ENCODE measurements at places on chromosomes 2 and 18. TPM values are rescaled to one million over a fixed set of nuclear protein-coding genes. Genes with fewer than 3 reads are reported as not detected.
A peak's percentile ranks its signal among the peaks of the same experiment; 100 is the strongest.

The AQP12A gene
- total RNA-seq, result not detected

GRCh38 chr2:69118609-69119008, 105.6 kb downstream of the ANTXR1 start:
- no peak for DNase-seq

DNA sequence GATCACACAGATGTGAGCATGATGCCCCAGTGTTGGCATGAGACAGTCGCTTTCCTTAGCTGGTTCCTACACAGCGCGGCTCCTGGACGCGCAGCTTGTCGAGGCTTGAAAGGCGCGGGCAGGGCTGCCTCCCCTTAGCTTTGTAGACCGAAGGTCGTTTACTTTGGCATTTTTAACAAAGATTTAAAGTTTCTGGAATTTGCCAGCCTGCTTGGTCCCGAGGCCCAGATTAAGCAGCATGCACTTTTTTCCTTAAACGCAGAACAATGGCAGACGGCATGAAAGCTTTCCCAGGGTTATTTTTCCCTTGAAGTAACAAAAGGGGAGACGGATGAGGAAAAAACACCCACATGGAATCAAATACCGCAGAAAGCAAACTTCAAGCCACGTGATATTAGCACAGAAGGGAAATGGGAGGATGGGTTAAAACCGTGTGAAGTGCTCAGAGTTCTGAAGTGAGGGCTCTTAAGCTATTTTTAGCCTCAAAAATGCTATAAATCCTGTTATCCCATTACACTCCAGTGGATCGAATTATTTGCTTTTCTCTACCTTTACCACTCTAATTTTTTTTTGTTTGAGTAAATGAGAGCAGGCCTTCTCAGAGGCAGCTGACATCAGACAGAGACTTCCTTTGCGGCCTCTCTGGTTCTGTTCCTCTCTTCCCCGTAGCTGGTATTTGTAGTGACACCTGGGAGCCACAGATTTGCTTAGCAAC, 55.7 kb downstream of the NPAS2 start:
- DNase-seq, result no peak

- no peak for DNase-seq
Measured at GRCh38 chr18:31591113-31591512, 564 bp upstream of the TTR start.

DNA sequence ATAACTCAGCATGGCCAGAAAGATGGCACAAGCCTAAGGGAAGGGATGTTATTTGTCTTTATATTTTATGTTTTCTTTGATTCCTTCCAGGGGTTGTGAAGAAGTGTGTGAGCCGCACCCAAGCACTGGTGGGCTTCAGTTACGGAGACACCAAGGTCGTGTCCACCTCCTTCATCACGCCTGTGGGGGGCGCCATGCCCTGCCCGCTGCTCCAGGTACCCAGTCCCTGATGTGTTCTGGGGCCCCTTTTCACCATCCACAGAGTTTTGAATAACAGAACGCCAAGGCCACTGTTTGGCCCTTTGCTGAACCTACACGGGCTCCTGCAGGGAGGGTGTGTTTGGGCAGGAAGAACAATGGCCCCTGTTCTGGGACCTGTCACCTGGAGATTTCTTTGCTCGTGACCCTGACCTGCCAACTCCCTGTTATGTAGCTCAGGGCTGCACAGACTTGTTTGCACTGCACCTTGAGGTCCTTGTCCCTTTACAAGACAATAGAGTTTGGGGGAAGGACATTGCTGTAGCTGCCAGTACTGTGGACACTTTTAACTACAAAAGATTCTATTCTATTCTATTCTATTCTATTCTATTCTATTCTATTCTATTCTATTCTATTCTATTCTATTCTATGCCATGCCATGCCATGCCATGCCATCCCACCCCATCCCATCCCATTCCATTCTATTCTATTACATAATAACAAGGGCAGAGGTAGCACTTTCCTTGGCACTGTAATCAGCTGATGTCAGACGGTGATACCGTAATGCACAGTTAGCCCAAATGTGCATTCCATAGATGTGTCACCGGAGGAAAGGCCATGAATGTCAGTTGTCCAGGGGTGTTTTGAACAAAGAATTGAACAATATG, 48.2 kb upstream of the CNGA3 start:
- no peak for DNase-seq

GRCh38 chr2:241558532-241559322, at the start of gene BOK:
Gene BOK, plus strand, starts transcription at chr2:241558745. Its CDS starts 739 bp downstream, at chr2:241559484.
- DNase-seq, result peak; percentile 62

DNA sequence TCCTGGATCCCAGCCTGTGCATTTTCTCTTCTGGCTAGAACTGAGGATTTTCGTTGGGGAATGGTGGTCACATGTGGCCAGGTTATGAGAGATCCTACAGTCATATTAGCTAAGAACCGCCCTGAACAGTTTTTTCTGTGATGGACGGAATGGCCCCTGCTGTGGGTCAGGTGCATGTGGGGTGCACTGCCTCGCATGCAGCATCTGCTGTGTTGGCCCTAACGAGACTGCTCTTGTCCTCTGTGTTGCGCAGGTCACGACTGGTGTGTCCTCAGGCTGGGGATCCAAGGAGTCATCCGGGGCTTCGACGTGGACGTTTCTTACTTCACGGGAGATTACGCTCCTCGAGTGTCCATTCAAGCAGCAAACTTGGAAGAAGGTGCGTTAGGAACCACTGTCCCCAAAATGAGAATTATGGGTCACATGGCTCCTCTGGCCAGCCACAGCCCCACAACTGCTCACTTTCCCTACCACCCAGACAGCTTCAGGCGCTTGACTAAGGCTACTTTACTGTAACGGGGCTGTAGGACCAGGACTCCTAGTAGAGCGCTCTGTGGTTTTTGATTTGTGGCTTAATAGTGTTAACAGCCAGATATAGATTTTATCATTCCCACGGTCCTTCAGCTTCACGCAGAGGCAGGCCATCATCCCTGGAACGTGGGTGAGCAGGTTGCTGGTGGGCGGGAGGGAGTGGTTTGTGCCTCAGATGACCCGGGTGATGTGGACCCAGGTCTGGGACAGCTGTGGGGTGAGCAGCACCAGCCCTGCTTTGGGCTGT, 21.8 kb downstream of the ALLC start:
- no peak for DNase-seq

Measured in frontal cortex (tissue), 4 donors.